ENCODE measurements at places on chromosomes 16 and 17. TPM values are rescaled to one million over a fixed set of nuclear protein-coding genes. Genes with fewer than 3 reads are reported as not detected.

DNA sequence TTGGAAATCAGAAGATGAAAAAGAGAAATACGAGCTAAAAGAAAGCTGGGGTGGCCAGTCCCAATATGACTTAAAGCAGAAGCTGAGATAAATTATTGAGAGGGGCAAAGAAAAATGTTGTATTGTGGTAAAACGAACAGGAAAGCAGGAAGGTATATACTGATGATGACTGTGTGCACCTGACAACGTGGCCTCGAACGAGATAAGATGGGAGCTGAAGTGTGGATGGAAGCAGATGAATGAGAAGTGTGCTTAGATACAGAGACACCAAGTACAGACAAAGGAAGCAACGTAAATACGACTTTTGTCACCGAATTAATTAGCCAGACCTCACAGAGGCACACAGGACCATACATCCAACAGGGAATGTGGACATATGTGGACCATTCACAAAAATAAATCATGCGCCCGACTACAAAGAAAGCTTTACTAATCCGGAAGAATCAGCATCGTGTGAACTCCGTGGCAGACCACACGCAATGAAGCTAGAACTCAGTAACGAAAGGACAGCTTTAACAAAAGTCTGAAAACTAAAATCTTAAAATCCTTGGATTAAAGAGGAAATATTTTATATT is 218.7 kb downstream of the RPTOR start:
- no peak for DNase-seq

Gene CASKIN1
- polyA plus RNA-seq, result 0.92 TPM

Gene ZNF785
- 17.9 TPM for polyA plus RNA-seq

Gene MRTFB
- 33.7 TPM for polyA plus RNA-seq

Gene TP53TG3
- polyA plus RNA-seq, result not detected

DNA sequence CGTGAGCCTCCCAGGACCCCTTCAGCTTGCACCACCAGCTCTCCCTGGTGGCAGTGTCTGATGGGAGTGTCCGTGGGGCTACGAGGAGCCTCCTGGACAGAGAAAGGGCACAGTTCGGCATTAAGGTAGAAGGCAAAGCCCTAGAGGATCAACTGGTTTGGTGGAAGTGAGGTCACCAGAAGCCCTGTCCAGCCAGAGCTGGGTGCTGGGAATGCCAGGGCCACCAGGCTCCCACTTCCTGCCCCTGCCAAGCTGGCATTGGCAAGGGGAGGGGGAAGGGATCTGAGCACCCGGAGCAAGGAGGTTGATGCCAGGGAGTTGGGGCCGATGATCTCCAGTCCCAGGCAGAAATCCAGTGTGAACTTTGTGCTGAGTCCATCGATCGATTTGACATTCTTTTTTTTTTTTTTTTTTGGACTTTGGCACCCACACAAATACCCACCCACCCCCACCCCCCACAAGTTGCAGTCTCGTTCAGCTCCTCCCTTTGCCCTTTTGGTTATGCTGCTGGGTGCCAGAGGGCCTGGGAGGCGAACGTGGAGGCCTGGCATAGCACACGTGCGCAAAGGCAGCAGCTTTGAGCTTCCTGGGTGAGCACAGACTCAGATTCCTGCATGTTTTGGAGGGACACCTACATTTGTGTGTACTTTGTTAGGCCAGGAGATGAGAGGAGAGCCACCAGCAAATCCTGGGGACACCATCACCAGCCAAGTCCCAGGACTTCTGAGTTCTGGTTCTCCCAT is 2.1 kb downstream of the NHERF1 start:
- DNase-seq, result no peak

DNA sequence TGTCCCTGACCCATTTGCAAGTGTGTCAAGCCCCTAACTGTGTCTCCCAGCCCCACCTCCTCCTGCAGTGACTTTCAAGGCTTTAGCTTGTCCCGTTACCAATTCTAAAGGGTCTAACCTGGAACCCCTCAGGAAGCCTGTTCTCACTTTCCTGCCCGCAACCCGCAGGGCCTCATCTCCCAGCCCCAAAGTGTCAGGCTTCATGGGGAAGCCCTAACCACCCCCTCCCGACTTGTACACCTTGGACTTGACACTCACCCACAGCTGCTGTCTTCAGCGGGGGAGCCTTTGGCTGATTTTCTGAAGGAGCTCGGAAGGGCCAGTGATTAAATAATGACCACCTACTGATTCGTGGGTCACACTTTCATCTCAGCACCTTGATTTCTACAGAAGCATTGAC is 33.1 kb downstream of the NLRC5 start:
- no peak for DNase-seq

Gene BRIP1
- polyA plus RNA-seq, result 10.3 TPM

Data from right renal cortex interstitium (tissue), 3 donors.